NCI-H774 (cell line): ENCODE measurements at places on chromosomes 7 and 10.

- DNase-seq: no peak
These were observed 355.2 kb downstream of the TNS3 start for GRCh38 chr7:47226696-47227095.

DNA sequence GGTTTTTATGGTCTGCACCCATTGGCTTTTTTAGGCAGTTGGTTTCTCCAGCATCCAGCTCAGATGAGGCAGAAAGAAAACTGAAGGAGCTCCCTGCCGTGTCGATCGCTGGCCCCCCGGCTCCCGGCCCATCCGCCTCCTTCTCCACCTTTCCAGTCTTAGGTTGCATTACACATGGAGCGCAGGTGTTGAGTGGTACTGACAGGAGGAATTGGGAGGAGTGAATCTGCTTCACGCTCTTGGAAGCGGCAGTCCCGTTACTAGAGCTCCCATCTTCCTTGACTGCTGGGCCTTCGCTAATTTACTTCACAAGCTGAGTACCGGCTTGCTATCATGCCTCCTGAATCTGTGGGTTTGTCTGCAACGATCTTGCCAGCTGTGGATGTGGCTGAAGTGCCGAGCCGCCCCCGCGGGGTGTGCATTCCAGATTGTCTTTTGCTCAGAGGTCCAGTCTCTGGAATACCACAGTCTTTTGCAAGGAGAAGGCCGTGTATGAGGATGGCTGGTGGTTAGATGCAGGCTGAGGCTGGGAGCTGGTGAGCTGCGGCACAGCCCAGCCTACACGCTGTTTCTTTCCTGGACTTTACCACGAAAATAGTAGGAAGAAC, 17.1 kb downstream of the IQCE start:
- DNase-seq: no peak

- no peak for DNase-seq
These were observed 637.5 kb upstream of the GALNT17 start for GRCh38 chr7:70494225-70495032.

GRCh38 chr10:78381107-78381506, 347.4 kb downstream of the RPS24 start:
- DNase-seq: no peak

GRCh38 chr7:57432583-57432982, 17.4 kb upstream of the ZNF716 start:
- no peak for DNase-seq

DNA sequence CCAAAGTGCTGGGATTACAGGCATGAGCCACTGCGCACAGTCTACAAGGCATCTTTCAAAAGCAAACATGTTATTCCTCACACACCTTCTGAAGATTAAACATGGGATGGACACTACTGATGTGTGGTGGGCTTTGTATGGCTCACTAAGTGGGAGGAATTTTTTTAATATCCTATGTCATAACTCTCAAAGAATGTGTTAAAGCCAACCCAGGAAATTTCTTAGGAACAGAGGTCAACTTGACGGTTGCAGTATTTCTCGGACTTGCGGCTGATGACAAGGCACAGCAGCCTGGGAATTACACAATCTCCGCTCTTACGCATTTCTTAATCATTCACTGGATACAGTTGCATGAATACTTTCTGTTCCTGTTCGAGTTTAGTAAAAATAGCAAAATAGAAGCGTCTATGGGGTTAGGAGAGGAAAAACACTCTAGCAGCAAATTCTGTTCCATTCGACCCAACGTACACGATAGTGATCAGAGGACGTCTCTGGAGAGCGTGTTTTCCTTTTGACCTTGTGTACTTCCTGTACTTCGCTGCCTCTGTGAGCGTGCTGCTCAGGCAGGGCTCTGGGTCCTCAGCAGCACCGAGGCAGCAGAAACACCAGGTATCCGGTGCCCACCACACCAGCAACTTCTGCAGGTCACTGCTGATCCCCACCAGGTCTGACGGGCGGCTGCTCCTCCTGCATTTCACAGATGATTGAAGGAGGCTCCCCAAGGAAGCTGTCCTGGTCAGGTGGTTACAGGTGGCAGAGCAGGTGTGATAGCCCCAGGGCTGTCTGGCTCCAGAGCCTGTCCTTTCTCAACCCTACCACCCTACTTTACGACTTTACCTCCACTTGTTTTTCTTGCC, 26.4 kb upstream of the SRGN start:
- no peak for DNase-seq

- DNase-seq: no peak
These were observed 122.5 kb upstream of the NANOS1 start for GRCh38 chr10:118907051-118907450.

DNA sequence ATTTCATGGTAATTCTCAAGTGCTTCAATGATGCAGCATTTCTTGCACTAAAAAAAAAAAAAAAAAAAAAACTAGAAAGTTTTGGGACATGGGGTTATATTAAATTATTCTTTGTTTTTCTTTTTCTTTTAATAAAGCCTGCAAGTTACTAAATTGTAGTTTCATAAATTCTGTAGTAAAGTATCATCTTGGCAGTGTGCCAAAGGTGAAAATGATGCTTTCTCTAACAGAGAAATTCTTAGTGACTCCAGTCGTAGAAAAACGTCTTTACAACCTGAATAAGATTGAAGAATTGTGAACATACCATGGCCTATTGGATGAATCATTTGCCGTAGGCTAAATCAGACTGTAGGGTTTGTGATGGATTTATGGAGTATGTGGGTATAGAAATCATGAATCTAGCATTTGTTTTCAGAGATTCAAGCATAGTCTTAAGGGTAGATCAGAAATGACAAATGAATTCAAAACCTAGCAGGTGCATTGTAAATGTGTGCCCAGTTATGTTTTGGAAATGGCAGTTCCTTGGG, 27.1 kb downstream of the RBM17 start:
- no peak for DNase-seq

- no peak for DNase-seq
These were observed 54.8 kb upstream of the CALD1 start for GRCh38 chr7:134724606-134725005.

GRCh38 chr10:72353965-72354355, 759 bp downstream of the DNAJB12 start:
- DNase-seq: no peak

- DNase-seq: no peak
These were observed 74.3 kb upstream of the CREB5 start for GRCh38 chr7:28338041-28338440.

GRCh38 chr7:38751416-38751815, 120.2 kb upstream of the AMPH start:
- DNase-seq: no peak

DNA sequence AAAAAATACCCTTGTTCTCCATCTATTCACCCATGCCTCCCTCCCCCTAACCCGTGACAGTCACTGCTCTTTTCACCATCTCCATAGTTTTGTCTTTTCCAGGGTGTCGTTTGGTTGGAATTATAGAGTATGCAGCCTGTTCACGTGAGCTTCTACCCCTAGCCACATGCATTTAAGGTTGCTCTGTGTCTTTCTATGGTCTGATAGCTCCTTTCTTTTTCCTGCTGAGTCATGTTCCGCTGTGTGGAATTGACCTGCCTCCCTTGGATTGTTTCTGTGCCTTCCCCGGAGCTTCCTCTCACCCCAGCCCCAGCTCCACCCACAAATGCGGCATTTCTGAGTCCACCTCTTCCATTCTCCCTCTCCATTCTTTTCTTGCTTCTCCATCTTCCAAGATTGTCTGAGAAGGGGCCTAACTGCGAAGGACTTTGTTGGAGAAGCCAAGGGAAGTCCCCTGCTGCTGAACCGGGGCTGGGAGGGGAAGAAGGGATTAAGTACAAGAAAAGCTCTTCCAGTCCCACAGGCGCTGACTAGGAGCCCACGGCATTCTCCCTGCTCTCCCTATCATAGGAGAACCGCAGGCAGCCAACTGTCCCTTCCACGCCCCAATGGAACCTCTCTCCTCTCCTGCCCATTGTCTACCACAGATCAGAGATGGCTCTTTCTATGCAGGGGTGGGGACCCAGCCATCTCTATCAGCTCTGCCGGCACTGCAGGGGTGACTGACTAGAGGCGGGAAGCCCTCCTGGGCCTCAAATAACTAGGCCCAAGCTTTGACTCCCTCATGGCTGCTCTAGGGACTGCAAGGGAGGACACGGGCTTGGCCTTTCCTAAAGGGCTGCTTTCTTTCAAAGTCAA, 87.5 kb upstream of the ANLN start:
- no peak for DNase-seq

GRCh38 chr7:142134909-142135308, 23.4 kb downstream of the MGAM2 start:
- no peak for DNase-seq

DNA sequence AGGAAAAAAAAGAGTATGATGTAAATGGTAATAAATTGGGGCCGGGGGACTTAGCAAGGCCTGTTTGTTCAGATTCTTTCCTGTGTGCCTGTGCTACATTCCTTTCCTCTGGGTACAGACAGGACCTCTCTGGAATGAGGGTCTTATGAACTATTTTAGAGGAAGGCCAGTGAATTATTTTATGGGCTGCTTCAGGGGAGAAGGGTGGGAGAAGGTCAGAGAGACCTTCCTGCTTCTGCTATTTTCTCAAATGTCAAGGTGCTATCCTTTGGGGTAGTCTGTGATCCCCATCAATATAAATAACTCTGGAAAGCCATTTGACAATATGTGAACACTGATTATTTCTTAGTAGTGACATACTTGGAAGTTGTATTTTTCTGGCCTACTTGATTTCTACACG, 426.5 kb downstream of the SH2D4B start:
- DNase-seq: no peak

DNA sequence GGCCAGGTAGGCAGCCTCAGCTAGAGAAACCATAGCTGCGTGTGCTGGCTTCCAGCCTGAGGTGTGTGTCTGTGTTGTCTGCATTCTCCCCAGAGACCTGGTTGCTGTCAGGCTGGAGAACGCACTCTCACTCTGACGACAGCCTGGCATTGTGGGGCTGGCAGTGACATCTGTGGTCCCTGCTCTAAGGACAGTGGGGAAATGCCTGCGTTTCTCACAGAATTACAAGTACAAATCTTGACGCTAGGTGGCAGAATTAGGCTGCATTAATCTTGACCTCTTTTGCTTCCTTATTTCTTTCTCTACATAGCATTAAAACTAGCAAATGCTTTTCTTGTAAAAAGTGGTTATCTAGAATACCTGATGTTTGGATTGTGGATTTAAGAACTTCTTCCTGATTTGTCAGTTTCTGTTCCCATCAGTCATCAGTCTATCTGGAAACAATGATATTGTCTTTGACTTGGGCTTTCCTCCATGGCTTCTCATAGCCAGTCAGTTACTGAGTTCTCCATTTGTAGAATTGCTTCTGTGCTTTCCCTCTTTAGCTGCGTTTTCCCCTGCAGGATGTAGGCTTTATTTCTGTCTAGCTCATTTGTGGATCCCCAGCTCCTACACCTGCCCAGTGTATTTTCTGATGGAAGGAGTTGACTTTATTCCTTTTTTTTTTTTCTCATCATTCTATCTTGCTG, 86.0 kb downstream of the FANK1 start:
- peak; percentile 7 for DNase-seq

DNA sequence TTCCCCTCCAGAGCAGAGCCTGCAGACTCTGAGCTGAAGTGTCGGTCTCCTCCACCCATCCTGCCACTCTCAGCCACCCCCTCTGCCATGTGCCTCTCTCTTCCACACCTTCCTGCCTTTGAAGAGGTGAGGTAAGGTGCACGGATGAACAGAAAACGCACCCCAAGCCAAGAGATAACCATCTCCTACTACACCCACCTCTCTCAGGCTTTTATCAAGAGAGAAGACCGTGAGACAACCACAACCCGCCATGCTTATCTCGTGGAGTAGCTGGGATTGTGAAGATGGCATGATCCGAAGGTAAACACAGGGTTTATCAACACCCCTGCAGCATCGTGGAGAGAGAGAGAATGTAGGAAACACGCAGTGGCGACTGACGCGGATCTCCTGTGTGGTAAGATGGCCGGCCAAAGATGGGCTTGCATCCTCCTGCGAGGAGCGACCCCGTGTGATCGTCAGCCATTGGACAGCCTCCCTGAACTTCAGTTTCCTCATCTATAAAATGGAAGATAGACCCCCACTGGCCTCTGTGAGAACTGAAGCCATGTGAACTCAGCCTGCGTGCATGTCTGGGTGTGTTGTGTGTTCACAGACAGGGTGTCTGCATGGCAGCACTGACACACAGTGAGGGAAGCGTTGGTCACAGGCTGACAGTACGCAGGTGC, 219.0 kb downstream of the DIP2C start:
- DNase-seq: no peak

DNA sequence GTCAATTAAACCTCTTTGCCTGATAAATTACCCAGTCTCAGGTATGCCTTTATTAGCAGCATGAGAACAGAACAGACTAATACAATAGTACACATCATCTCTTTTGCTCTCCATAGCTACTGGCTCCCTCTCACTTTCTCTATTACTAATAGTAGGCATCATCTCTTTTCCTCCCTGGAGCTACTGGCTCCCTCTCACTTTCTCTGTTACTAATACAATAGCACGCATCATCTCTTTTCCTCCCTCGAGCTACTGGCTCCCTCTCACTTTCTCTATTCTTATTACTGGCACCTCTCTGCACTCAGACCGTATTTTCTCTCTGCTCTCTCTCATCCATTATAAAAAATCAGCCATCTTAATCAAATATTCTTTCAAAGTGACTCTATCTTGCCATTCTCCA, 37.1 kb downstream of the SLC25A13 start:
- no peak for DNase-seq

DNA sequence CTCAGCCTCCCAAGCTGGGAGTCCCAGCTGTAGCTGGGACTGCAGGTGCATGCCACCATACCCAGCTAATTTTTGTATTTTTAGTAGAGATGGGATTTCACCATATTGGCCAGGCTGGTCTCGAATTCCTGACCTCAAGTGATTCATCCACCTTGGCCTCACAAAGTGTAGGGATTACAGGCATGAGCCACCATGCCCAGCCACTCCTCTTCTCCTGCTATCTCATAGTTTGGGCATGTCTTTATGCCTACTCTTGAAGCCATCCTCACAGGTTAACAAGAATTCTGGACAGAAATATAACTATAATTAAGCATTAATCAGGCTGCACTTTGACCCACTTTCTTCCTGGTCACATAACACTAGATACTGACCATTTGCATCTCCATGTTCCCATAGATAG, 28.6 kb upstream of the C10orf67 start:
- no peak for DNase-seq

- DNase-seq: no peak
These were observed 58.8 kb upstream of the GAD2 start for GRCh38 chr10:26157734-26158133.

GRCh38 chr7:155280446-155281397, 17.0 kb upstream of the INSIG1 start:
- DNase-seq: no peak

DNA sequence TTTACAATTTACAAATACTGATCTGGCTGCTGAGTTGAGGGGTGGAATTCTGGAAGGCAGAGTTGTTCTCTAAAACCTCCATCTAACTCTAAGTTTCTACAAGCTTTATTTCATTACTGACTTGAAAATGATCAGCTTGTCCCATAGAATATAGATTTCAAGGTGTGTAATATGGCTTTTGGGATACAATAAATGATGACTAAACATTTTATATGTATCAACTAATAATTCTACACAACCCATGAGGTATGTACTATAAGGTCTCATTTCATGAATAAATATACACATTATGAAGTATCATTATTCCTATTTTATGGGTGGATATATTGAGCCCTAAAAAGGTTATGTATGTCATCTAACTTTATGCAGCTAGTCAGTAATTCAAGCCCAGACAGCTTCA, 1214.3 kb upstream of the SORCS1 start:
- no peak for DNase-seq
